ENCODE measurements at places on chromosomes 6 and 20. TPM values are rescaled to one million over a fixed set of nuclear protein-coding genes. Genes with fewer than 3 reads are reported as not detected.

The SCUBE3 gene
- total RNA-seq: 0.10 TPM

The RAET1E gene
- total RNA-seq: not detected

The CRYBG1 gene
- 49.3 TPM for total RNA-seq

The PRKN gene
- not detected for total RNA-seq

The OR2B6 gene
- 1.5 TPM for total RNA-seq

The ISM1 gene
- total RNA-seq: not detected

The DBNDD2 gene
- 77.1 TPM for total RNA-seq

The CD83 gene
- 3.6 TPM for total RNA-seq

The SSTR4 gene
- not detected for total RNA-seq

Data from PC-9 (cell line).